ENCODE measurements at places on chromosomes 16 and 17.
A peak's percentile ranks its signal among the peaks of the same experiment; 100 is the strongest.

GRCh38 chr17:3692346-3692745, 3.6 kb downstream of the P2RX5 start:
- no peak for DNase-seq

GRCh38 chr16:59045501-59045900, 311.4 kb upstream of the GOT2 start:
- no peak for DNase-seq

GRCh38 chr17:48759288-48759687, 30.7 kb upstream of the HOXB13 start:
- DNase-seq, result no peak

GRCh38 chr17:79902146-79902791, 63.0 kb upstream of the CBX4 start:
- DNase-seq, result no peak

DNA sequence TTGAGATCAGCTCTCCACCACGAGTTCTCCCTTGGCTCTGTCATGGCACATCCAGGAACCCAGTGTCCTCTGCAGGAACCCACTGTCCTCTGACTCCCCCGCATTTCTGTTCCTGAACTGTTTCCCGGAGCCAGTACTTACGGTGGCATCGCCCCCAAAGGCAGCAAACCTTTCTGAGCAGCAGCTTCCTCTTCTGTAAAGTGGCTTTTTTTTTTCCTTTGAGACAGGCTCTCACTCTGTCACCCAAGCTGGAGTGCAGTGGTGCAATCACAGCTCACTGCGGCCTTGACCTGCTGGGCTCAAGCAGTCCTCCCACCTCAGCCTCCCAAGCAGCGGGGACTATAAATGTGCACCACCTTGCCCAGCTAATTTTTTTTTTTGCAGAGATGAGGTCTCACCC, 32.2 kb downstream of the NAGPA start:
- DNase-seq, result no peak

GRCh38 chr17:37373530-37374159, 2.1 kb upstream of the C17orf78 start:
- peak; percentile 47 for DNase-seq

DNA sequence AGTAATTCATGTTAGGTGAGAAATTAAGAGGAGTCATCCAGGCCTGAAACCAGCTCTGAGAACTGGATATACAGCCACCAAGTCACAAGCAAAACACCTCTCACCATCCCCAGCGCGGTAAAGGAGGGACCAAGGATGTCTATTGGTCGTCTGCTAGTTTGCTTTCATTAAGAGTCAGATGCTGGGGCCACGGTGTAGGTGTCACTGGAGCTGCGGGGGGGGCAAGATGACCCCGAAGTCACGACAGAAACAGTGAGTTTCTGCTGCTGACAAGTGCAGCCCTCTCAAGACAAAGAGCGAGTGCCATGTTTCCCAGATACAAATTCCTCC, 790 bp downstream of the NCBP3 start:
- DNase-seq, result peak; percentile 28

GRCh38 chr17:81543339-81543675, 8.8 kb downstream of the FAAP100 start:
- DNase-seq, result no peak

DNA sequence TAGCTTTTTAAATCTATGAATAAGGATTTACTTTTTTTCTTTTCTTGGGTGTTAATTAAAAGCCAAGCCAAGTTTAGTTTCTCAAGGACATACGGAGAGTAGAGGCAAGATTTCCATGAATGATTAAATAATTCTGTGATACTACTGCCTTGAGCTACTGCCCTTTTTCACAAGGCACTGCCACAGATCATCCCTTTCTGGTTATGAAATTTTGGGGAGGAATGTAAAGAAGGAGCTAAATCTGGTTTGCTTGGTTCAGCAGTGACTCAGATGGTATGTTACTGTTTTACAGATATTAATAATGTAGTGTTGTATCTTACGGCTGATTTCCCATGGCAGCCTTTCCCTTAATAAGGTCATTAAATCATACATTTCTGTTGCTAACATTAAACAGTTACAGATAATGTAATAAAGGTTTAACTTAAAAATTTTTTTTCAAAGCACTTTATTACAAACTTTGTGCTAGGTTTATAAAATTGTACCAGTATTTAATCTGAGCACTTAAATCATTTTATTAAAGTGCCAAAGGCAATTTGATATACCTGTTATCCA, 2.6 kb downstream of the WSB1 start:
- no peak for DNase-seq

- DNase-seq, result no peak
Observed at GRCh38 chr17:56130026-56130425, 23.2 kb upstream of the ANKFN1 start.

GRCh38 chr17:73650617-73651200, 6.5 kb upstream of the SDK2 start:
- no peak for DNase-seq

- no peak for DNase-seq
Observed at GRCh38 chr17:5821803-5822202, 237.5 kb upstream of the NLRP1 start.

- no peak for DNase-seq
Observed at GRCh38 chr16:65698791-65699321, 577.0 kb upstream of the CDH11 start.

- DNase-seq, result no peak
Observed at GRCh38 chr16:71359431-71359830, 908 bp downstream of the CALB2 start.

GRCh38 chr17:9336817-9337216, 238.8 kb downstream of the STX8 start:
- no peak for DNase-seq

DNA sequence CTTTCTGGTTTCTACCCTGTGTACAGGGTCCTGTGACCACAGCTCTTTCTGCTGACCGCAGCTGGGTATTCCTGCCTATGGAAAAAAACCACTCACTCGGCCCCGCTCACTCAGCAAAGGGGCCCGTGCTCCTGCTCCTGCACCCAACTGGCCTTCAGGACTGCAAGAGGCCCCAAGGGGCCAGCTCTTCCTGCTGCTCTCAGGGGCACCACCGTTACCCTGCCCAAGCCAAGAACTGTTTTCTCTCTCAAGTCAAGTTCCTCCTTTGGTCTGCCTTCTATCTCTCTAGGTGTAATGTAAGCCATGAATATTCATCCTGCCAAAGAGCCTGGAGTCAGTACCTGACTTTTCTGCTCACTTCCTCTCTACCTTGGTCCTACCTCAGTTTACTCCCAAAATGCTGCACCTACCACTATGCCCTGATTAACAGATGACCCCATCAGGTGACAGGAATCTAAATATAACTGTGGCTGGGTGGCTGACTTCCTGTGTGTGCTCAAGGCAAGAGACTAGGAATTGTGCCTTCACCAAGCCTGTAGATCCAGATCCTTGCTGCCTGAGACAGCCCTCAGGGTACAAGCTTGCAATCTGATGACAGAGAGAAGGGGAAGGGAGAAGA, 20.4 kb upstream of the SCIMP start:
- DNase-seq, result no peak

- DNase-seq, result no peak
Observed at GRCh38 chr16:24318680-24319079, 62.5 kb downstream of the CACNG3 start.
